Stimulated activated CD8-positive, alpha-beta memory T cell treated with anti-CD3 and anti-CD28 coated beads, Interleukin-12 subunit alpha, Interleukin-12 subunit beta, amount 100 ng/mL, for 4 hours (primary cell): ENCODE measurements at places on chromosomes 1 and 21.
A peak's percentile ranks its signal among the peaks of the same experiment; 100 is the strongest.

DNA sequence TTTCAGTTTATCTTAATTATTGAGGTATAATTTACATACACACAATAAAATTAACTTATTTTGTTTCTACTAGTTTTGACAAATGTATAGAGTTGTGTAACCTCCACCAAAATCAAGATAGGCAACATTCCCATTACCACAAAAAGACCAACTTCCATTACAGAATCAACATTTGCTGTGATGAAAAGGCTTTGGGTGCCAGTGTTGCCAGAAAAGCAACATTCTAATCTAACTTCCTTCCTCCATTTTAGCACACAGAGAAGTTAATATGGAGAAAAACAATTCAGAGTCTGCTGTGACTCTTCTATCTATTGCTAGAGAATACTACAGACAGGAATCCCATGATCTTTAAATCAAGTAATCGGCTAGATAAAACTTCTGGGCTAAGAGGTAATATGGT, 245.3 kb downstream of the RERE start:
- DNase-seq = no peak

- DNase-seq = no peak
Measured at GRCh38 chr1:31951276-31951675, 13.1 kb upstream of the PTP4A2 start.

DNA sequence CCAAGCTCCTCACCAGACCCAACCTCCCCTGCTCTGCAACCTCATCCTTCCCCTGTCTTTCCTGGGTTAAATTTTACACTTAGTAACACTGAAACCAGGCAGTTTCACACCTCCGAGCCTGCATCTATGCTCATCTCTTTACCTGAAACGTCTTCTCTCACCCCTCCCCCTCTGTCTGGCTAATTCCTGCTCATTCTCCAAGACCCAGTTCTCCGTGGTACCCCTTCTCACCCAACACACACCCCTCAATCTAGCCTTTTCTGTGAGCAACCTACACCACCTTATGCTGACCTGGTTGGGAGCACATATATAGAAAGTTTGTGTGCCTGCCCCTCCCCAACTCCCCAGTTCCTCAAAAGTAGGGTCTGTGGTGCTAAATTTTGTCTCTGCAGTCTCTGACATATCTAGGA, 3.7 kb upstream of the KIAA1614 start:
- no peak for DNase-seq

GRCh38 chr1:229627003-229627402, 956 bp downstream of the URB2 start:
- no peak for DNase-seq

- DNase-seq = no peak
Measured at GRCh38 chr1:2356401-2356800, 35.0 kb downstream of the MORN1 start.

DNA sequence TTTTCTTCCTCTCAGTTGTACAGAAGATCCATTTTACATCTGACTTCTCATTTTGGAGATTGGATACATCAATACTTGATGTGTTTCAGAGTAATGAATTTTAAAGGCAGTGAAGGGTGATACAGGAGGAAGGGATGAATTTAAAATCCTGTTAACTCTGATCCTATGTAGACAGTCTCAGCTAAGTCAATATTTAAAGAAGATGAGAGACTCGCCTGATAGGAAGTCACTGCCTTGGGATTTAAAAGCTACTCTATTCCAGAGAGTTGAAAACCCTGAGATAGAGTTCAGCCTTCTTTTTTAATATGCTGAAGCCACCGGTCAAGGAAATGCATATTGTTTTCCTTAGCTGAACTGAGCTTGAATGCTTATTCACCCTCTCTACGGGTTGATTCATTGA, 42.7 kb downstream of the HUNK start:
- no peak for DNase-seq

DNA sequence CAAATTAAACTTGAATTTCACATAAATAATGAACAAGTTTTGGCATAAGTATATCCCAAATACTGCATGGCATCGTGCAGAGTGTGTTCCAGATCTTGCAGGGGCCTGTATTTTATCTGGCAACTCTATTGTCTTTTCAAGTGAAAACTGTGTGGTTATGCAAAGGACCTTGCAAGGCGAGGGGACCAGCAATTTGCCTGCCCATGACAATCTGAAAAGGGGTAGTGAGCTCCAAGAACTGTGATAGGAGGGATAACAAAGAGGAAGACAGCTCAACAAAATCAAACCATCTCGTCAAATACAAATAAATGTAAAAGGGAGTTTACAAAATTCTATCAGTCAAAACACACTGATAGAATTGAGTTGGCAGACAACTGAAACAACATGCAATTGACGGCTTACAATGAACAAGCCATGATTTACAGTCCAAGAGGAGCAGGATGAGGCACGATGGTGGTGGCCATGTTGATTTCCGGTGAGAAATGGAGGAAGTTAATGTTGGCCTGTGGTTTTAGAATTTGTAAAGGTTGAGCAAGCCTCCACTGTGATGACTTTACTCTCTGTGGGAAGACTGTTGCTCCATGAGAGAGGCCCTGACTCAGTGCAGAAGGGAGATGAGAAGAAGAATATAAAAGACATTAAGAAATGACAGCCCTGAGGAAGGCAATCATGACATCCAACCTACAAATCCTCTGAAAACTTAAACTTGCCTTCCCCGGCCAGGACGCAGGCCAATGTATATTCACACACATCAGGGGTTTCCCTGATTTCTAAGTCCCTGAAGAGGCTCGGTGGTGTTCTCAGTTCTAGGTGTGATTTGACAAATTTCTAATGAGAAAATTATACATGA, 132.2 kb downstream of the ADSS2 start:
- DNase-seq = peak; percentile 36

DNA sequence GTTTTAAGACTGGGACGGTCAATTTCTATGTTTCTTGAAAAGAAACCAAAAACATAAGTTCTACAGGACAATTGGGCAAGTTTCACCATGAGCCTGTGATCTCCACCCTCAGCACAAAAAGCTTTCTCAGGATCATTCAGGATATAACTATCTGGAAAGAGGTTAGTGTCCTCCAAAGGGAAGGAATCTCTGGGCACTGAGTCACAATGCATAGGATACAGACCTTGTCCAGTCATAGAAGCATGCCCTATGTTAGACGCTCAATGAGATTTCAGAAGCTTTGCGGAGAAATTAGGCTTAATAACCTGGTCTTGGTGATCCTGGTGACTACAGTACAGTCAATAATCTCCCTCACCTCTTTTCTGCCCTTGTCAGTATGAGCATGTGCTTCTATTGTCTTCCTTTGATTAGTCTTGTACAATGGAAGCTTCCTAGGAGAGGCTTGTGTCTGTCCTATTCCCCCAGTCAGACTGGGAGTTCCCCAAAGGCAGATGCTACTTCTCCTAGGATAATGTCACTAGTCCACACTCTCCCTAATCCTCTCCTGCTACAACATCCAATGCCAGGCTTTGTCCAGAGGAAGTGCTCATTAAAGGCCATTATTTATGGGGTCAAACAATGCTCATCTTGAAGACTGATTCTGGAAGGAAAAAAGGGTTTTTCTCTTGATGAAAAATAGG, 97.4 kb downstream of the KCNH1 start:
- DNase-seq = no peak

DNA sequence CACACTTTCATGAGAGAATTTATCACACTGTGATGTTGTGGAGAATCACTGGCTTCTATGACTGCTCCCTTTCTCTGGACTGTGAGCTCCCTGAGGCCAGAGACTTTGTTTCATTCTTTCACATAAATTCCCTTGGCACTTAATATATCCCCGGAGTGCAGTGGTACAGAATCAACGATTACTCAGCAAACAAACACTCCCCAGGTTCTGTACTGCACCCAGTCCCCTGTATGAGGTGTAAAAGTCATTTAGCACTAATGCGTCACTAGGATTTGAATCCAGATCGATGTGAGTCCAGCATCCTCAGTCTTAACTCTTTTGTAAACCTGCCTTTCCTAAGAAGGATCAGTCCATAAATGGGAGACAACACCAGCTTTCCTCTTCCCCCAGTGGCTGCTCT, 6.8 kb upstream of the UTP25 start:
- DNase-seq = no peak

DNA sequence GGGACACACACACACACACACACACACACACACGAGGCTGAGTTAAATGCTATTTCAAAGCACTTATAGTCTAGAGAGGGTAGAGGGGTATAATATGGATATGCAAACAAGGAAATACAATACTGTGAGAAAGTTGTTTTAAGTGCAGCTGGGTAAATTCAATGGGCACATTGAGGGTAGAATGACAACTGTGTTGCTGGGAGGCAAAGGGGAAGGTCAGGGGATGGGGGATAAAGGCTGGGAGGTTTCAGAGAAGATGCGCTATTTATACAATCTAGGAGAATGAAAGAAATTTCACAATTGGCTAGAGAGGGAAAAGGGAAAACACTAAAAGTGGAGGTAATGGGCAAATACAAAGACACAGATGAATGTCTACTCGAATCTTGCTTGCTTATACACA, 19.4 kb downstream of the EXTL2 start:
- DNase-seq = no peak

DNA sequence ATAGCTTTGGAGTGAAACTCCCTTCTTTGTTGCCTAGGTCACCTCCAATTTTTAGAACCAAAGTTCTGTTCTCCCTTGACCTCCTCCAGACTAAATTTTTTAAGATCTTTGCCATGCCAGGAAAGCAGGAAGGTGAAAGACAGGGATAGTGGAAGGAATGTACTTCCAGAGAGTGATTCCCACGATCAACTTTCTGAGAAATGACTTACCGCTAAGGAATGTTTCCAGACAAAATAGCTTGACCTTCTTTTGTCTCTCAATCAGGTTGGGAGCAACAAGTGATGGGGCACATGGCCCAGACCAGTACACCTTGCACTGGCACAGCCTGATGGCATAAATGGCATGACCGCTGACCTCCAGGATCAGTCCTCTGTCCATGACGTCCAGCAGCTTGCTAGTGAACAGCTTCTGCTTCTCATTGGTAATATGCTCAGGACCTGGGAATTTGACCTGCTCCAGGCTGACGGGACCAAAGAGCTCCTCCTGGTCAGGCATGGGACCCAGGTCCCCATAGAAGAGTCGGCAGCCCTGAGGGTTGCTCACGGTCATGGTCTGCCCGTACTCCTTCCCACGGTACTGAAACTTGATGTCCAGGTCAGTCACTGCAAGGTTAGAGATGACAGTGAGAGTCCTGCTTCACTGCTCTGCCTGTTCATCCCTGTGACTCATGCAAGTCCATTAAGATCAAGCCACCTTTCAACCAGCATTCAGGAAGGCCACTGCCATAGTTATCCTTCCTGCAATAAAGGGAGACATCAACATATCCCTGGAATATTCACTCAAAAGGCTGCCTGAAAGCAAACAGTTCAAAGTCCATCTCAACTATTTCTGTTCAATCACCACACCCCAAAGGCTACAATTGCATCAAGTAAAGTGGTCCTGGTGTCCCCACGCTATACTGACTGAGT, 6.2 kb upstream of the C1orf74 start:
- no peak for DNase-seq

GRCh38 chr1:37257646-37258045, 216.7 kb upstream of the ZC3H12A start:
- no peak for DNase-seq

- no peak for DNase-seq
Measured at GRCh38 chr1:168114845-168115244, 21.9 kb downstream of the GPR161 start.

DNA sequence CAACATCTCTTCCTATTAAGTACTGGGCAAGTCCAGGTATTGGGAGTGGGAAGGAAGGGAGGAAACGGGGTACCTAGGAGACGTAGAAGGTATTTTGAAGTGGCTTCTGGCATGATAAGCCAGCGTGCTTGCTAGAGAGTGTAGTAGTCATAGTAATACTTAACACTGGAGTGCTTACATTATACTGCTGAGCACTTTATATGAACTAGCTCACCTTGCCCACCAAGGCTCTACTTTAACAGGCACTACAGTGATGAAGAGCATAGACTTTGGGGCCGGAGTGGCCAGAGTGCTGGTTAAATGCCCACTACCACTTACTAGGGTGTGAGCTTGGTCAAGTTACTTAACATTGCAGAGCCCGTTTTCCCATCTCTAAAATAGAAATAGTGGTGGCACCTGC, 61.7 kb downstream of the ACP6 start:
- DNase-seq = no peak

- no peak for DNase-seq
Measured at GRCh38 chr1:9482816-9483572, 56.3 kb upstream of the SLC25A33 start.

GRCh38 chr1:110425612-110426152, 18.2 kb upstream of the LAMTOR5 start:
- DNase-seq = no peak
